ENCODE measurements at places on chromosomes 6 and 20.
A peak's percentile ranks its signal among the peaks of the same experiment; 100 is the strongest.

- DNase-seq, result no peak
Observed at GRCh38 chr20:57038608-57039440, 227.6 kb downstream of the BMP7 start.

- DNase-seq, result no peak
Observed at GRCh38 chr6:169115632-169116031, 138.0 kb downstream of the THBS2 start.

- DNase-seq, result no peak
Observed at GRCh38 chr6:130557481-130558112, 191.8 kb downstream of the TMEM200A start.

DNA sequence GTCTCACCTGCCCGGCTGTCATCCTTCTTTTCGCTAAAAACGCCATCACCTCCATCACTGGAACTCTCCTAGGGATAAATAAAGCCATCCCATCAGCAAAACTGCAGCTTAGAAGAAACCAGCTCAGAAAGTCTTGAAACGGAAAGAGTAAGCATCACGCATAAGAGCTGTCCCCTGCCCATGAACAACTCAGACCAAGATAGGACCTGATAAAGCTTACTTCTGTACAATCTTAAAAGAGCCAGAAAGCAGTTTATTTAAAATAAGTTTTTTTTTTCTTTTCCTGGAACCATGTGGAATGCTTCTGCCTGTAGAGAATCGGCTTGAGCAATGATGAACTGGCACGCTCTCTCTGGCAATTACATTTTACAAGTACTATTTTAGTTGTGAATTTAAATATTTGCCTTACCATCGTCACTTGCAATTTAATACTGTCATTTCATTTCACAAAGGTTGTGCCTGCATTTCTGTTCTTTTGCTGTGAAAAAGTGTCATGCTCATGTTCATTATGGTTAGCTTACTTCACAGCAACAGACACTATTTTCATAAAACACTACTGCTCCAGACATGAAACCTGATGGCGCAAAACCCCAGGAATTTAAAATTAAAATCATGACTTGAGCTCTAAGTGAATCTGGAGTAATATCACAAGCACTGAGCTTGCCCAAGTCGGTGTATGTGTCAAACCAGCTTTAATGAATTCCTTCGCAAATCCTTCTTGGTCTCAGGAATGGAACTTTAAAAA is 59.6 kb upstream of the EMILIN3 start:
- no peak for DNase-seq

DNA sequence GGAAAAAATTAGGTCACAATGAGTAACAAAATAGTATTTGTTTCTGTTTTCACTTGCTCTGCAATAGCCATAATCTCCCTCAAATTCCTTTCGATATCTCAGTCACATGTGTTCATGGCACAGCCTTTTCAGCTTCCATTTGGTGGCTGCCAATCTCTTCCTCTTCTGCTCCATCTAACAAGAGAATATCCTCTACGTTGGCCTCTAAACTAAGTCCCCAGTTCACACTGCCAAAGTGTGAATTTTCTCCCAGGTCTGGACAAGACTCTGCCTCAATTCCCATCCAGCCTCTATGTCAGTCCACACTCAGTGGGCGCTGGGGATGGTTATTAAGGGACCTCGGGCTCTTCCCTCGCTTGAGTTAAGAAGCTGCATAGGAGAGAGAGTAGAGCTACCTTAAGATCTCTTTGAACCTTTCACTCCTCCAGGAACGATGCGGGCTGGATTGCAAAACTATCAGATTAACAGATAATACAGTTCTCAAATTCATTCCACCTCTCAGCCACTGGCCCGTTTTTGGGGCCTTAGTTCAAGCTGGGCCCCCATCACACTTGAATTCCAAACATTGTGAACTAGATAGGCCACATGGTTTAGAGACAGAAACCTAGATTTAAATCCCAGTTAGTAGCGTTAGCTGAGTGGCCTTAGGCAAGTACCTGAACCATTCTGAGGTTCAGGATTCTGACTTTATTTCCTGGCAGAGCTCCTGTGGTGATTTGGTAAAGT is 250.2 kb upstream of the QKI start:
- no peak for DNase-seq

GRCh38 chr6:105382496-105382895 is 20.4 kb downstream of the PREP start:
- no peak for DNase-seq

DNA sequence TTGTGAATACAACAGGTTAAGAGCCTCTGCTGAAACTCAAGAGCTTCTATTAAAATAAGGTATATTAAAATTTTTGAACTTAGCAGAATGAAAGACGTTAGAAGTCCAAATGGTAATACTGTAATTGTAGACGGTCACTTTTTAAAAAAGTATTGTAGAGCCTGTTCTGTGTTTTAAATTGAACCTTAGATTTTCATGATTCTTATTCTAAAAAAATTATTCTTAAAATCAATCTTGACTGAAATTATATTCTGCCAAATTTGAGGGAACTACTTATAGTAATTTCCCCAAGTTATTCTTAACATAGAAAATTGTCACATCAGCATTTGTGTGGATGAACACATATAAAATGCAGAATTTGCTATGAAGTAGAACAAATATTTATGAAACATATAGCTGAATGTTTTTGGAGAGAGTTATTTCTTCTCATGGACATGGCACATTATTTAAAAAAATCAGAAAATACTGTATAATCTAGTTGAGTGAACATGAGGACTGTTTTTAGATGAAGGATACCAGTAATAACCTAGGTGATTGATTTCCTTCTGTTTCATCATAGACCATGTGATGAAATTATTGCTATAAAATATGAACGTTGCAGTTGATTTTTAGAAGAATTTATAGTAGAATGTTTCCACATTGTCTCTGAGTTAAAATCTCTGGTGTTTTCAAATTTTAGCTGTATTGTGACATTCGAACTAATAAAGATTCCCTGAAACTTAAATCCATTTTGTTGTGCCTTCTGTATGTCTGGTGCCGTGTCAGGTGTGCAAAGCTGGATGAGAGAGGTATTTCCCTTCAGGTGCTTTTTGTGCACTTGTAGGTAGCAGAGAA is 2.8 kb downstream of the TBPL1 start:
- no peak for DNase-seq

DNA sequence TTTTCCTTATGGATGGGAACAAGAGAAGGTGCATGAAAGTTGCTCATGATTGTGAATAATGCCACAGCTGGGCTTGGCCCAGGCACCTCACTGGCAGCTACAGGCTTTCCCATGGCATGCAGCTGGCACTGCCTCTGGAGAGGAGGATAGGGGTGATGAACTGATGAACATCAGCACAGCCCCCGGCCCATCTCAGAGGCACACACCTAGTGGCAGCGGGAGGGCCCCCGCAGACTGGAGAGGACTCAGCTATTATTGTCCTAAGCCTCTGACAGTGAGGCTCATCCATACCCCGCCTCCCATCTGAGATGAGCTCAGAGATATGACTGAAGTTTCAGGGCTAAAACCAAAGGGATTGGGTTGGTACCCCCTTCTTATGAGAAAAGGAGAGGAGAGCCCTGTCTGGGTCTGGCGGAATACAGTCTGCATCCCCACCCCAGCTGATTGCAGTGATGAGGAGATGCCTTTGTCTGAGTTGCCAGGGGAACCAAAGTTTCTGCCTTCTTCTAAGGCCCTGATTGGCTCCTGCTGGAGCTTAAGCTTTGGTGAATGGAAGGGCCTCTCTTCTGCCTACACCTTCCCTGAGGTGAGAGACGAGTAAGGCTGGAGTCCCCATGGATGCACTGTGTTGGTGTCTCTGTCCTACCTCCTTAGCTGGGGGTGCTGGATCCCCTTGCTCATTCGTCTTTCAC is 27.6 kb upstream of the EPB41L1 start:
- no peak for DNase-seq

DNA sequence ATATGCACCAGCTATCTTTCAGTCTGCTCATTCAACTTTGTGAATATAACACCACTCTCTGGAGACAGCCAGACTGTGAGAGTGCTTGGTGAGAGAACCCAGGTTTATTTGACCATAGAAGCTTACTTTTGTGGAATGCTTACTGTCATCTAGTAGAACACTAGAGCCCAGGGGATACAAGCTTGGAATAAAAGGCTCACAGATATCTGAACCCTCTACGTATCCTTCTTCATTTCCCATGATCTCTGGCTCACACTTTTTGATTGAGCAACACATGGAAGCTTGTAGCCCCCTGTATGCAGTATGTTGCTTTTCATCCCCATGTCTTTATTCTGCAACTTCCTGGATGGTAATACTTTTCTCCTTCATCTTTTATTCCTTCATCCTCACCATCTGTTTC is 835.3 kb upstream of the CITED2 start:
- no peak for DNase-seq

- DNase-seq, result no peak
Observed at GRCh38 chr6:161116554-161116953, 125.0 kb downstream of the MAP3K4 start.

GRCh38 chr6:25635886-25636317 is 16.1 kb upstream of the SCGN start:
- DNase-seq, result no peak

GRCh38 chr6:157323966-157324300 is 614 bp upstream of the TMEM242 start:
- DNase-seq, result peak; percentile 32

DNA sequence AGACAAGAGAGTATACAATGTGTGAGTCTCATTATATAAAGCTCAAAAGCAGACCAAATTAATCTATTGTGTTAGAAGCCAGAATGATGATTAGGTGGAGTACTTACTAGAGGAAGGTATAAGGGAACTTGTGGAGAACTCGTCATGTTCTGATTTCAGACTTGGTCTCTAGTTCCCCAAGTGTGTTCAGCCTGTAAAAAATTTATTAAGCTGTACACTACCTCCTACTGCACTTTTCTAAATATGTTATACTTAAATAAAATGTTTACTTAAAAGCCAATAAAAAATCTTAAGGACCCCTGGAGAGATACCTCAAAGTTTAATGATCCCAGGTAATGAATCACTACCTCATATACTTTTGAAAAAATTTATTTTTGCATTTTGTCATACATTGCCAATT is 130.4 kb upstream of the PLCB4 start:
- no peak for DNase-seq

DNA sequence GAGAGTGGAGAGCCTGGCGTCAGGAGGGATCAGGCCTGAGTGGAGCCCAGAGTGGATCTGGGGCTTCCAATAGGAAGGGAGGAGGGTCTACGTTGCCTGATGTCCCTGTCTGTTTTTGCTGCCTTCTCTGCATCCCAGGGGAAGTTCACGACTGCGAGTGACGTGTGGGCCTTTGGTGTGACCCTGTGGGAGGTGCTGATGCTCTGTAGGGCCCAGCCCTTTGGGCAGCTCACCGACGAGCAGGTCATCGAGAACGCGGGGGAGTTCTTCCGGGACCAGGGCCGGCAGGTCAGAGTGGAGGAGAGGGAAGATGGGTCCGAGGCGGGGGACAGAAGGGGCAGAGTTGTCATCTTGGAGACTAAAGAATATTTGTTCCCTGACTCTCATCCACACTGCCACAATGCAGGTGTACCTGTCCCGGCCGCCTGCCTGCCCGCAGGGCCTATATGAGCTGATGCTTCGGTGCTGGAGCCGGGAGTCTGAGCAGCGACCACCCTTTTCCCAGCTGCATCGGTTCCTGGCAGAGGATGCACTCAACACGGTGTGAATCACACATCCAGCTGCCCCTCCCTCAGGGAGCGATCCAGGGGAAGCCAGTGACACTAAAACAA is 9.2 kb upstream of the GTF2H4 start:
- DNase-seq, result no peak

GRCh38 chr6:41984623-41985022 is 43.0 kb upstream of the CCND3 start:
- no peak for DNase-seq

- no peak for DNase-seq
Observed at GRCh38 chr20:23251779-23252178, 98.8 kb upstream of the NXT1 start.

DNA sequence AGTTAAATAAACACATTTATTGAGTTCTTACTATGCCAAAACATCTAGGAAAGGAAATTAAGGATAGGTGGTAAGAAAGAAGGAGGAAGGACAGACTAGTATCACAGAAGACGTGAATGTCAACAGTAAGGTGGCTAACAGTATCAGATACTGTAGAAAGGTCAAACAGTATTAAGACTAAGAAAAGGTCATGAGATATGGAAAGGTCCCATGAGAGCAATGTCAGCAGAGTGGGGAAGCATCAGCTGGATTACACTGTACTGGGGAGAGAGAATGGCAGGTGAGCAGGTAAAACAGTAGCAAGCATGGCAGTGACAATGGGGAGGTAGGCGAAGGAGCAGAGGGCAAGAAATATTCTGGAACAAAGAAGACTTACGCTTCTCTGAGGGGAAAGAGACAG is 18.0 kb downstream of the GLO1 start:
- no peak for DNase-seq

DNA sequence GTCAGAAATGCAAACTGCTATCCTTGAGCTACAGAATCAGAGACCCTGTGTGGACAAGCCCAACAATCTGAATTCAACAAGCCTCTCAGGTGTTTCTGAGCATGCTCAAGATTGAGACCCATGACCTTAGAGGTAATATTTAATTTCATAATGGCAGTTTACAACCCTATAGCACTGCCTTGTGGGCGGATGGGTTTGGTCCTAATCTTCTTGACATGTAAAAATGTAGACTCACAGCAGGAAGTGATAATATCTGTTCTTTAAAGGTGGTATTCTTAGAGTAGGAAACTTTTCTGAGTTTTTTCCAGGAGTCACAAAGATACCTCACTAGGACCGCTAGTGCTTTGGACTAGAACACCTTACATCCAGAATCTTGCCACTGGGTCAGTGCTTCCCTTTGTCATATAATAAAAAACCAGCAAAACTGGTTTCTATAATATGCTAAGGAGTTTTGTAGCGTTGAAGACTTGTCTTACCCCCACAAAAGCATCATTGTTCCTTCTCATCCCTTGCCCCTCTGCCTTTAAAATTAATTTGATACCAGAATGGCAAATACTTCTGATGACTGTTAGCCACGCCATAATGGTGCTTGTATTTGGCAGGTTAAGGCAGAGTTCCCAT is 52.6 kb downstream of the E2F3 start:
- no peak for DNase-seq

DNA sequence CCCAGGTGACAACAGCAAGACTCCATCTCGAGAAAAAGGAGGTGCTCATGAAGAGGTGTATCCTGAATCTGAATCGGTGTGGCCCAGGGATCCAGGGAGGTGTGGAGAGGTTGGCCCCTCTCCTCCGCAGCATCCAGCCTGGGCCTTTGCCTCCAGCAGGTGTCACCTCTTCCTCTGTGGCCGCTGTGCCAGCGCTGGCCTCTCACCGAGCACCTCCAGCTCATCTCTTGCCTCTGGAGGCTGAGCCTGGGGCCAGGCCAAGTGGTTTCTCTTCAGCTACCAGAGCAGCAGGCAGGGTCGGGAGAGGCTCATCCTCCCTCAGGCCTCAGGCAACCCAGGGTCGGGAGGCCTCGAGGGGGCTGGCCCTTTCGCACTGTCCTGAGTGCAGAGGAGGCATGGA is 1.2 kb upstream of the COL20A1 start:
- DNase-seq, result no peak

GRCh38 chr6:109174916-109175315 is 79.6 kb downstream of the CEP57L1 start:
- DNase-seq, result no peak
